ENCODE measurements at places on chromosomes 7 and 10.

DNA sequence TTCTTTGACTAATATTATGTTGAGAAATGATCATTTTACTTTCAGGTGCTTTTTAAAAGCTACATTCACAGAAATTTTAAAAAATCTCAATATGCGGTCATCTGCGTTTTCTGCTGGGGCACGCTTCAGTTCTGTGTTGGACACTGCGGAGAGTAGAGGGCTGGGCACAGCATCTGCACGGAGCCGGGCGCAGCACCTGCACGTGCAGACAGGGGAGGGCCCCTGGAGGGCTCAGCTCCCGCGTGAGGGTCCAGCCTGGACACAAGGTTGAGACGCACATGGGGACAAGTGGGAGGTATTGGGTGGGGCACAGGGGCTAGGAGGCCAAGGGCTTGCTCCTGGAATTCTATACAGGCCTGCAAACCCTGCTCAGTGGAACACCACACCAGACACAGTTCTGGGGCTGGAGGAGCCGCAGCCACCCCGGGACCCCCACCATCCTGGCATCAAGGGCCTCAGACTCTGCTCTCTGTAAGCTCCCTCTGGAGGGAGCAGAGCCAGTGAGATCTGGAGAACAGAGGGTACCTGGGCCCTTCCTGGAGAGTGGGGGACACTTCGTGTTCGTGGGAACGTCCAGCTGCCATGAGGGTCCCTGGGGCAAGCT lies 20.4 kb upstream of the FAM20C start:
- DNase-seq: no peak

DNA sequence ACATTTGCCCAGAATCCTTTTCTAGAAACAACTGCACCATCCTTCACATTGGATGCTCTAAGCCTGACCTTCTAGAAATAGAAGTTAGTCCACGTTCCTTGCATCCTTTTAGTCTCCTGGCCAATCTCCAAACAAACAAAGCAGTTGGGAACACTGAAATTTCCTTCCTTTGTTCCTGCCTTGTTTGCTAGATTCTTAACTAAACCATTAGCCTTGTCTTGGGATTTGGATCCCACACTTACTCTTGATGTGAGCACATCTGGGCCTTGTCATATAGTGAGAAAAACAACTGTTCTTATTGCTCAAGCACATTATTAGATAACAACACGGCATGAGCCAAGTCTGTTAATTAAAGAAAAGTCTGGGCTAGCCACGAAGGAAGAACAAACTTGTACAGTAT lies 319.3 kb upstream of the GHITM start:
- no peak for DNase-seq

DNA sequence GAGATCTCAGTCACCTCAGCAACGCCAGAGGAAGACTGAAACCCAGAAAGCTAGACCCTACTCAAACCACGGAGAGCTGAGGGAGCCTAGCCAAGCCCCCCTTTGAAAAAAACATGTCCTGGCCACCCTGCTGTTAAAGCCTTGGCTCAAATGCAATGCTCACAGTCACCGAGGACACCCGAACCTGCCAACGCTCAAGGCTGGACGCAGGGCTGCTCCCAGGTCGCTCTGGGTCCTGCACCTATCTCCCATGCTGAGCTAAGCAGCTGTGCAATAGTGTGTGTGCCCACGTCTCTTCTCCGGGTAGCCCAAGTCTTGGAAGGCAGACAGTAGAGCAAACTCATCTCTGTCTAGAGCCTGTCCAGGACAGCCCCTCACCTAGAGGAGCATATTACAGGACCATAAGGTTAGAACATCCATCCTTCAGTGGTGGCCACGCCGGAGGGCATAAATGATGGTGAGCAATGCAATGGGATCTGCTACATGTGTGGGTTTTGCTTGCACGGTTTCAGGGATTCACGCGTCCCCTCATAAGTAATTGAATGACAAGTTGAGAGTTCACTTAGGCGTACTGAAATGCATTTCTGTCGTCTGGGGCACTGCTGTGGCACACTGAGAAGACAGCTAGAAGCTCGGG lies 94.2 kb upstream of the DDC start:
- DNase-seq: no peak

- no peak for DNase-seq
Observed at GRCh38 chr7:158946771-158947170, 90.4 kb downstream of the DYNC2I1 start.

DNA sequence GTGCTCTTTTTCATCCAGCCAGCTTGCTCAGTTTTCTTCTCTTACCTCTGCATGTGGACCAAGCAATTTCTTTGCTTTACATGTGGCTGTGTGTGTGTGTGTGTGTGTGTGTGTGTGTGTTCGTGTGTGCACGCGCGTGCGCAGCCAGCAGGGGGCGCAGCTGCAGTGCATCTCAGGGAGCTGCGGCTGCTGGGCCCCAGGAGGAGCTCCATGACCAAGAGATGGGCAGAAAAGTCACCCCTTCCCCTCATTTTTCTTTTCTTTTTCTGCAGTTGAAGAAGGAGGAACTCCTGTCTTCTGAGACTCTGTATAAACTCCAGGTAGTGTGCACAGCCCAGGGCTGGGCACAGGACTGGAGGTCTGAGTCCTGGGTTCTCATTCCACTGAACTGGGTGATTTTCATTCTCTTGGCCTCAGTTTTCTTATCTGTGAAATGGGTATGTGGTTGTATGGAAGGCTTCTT lies 41.8 kb downstream of the BLNK start:
- peak; percentile 56 for DNase-seq

DNA sequence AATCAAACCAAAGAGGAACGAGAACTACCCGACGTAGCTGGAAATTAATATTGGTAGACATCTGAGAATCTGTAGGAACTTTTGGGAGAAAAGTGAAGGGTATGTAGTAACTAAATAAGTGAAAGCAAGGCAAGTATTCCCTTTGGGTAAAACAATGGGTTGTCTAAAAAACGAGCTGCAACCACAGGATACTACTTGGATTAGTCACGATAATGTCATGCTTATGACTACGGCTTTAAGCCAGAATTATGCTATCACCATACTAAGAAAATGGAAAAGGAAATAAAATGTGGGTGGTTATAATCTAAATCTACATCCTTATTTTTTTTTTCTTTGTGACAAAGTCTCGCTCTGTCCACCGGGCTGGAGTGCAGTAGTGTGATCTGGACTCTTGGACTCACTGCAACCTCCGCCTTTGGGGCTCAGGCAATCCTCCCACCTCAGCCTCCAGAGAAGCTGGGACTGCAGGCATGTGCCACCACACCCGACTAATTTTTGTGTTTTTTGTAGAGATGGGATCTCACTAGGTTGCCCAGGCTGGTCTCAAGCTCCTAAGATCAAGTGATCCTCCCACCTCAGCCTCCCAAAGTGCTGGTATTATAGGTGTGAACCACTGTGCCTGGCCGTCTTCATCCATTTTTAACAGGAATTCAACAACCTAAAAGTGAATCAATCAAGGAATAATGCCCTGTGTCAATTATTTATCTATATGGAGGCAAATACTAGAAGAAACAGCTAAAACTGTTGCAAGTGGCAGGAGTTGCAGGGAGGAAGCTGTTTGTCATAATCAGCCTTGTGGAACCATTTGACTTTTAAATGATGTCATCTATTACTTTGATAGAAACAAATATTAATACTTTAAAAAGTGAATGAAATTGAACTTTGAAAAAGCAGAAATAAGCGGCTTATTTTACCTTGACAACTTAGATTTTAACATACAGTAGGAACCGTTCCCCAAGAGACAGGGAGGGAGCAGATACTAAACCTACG lies 189.3 kb downstream of the PRPF18 start:
- no peak for DNase-seq

DNA sequence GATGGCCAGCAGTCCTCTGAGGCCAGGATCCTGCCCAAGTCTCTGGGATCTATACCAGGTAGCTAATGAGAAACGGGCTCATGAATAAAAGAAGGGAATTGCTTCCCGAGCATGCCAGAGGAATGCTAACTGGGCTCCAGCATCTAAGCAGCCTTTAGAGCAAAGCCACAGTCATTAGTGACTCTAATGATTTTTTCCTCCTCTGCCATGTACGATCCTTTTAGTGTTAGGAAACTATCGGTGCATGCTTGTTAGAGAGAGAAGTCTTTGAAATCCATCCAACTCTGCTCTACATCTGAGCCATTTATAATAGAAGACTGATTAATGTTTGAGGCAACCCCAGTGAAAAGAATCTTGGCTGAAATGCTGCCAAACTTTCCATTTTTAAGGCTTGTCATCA lies 124.9 kb upstream of the TCERG1L start:
- DNase-seq: no peak

DNA sequence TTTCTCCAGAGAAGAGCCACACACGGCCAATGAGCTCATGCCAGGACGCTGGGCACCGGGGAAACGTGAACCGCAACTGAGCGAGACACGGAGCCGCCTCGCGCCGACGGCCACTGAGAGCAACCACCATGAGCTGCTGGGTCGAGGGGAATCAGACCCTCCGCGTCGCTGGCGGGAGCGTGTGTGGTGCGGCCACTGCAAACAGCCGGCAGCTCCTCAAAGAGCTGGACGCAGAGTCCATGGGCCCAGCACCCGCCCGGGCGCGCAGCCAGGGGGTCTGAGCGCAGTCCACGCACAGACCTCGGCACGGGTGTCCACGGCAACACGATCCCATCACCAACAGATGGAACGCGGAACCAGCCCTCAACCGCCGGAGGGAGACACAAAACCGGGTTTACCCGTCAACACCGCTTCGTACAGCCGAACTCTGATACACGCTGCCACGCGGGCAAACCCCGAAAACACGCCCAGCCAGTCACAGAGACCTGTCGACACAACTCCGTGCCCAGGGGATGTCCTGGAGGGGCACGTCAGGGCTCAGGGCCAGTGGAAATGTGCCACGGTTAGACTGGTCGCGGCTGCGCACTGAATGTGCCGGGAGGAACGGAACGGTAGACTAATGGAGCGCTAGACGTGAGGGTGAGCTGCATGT lies 147.1 kb downstream of the ELFN1 start:
- DNase-seq: no peak

DNA sequence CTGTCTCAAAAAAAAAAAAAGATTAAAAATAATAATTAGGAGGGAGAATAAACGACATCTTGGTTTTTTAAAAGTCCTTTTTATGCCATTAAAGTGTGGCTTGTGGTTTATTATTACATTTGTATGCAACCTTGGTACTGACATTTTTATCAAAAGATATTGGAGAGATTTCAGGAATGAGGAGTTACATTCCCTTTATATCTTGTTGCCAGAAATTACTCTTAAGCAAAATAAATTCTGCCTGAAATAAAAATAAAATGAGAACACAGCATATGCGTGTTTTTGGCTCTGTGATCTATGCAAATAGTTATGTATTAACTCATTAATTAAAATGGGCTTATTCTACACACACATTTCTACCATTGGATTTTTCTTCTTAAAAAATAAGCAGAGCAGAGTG lies 202.4 kb downstream of the BICC1 start:
- no peak for DNase-seq

GRCh38 chr10:100357059-100357858 lies 10.2 kb downstream of the SCD start:
- no peak for DNase-seq

GRCh38 chr10:112588225-112588990 lies 141.4 kb downstream of the VTI1A start:
- no peak for DNase-seq

DNA sequence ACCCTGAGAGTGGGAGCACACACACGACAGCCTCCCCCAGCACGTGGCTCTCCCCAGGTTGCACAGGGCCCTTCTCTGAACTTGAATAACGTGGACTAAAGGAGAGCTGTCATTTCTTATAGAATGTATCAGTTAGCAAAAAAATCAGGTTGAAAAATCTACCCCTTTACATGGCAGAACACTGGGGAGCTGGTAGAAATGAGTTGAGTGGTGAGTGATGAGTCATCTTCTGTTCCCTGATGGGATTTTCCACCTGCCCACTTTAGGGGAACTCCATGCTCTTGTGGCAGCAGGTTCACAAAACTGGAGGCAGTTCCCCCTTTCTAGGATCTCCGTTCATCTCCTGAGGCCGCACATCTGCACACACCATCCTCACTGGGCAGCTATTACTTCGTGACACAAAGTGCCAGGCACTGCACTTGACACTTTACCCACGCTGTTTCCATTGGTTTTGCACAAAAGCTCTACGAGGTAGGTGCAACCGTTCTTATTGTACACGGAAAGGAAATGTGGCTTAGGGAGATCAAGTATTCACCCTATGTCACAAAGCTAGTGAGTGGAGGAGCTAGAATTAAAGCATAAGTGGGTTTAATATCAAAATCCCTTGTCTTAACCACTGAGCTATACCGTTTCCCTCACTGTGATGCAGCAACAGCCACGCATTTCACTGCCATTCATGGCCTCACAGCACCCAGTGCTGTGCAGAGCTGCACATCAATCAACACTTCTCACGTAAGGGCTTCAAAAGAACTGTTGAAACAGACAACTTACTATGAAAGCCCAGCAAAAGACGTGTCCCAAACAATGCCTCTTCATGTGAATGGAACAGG lies 80.2 kb downstream of the RNF216 start:
- DNase-seq: peak; percentile 58

DNA sequence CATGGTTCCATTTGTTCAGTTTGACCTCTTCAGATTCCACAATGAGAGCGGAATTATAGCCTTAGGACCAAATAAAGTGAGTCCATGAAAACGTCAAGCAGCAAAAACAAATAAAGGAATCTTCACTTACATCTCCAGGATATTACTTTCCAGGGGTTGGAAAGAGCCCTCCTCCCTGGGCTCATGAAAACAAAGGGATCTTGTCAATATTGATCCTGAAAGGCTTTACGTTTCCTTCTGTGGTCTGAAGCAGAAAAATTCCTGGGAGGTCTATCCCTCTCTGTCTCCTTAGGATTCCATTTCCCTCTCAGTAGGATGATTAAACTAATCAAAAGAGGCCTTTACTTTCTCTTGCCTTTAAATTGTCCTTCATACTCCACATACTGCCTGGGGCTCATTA lies 293.5 kb downstream of the GPAM start:
- no peak for DNase-seq

DNA sequence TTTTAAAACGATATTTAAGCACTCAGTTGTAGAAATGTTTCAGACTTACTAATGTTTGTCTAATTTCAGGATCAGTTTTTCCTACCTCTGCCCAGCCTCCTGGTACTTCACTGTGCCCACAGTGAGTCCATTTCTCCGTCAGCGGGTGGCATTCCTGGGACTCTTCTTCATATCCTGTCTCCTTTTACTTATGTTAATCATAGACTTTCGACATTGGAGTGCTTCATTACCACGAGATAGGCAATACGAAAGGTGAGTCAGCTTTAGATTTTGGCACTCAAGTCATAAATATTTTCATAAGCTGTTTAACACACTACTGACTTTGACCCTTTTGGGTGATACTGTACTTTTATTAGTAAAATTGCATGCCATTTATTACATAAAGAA lies 2.1 kb downstream of the ENTPD7 start:
- DNase-seq: no peak

DNA sequence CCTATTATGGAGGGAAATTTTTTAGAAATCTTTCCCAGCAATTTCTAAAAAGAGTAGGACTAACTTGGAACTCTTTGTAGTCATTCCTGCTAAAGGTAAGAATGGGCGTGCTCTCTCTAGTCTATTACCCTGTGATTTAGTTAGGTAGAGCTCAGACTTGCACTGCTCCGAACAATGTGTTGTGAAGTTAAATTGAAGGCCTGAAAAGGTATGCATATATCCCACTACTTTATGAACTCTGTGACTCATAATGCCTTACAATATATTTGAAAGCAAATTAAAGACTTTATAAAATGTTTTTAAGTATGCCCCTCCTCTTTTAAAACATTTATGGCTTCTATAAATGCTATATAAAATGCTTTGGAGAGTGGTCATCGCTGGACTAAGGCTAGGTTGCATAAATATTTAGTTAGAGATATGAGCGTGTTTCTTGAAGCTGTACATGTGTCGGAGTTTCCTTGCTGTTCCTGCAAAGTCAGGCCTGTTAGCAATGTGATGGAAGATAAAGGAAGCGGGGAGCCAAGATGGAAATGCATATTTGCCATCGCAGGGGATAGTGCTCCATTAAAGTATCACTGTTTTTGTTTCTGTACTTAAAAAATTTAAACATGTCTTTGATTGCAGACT lies 761.4 kb downstream of the LRMDA start:
- no peak for DNase-seq
